ENCODE measurements at places on chromosomes 2 and 18. TPM values are rescaled to one million over a fixed set of nuclear protein-coding genes. Genes with fewer than 3 reads are reported as not detected.

DNA sequence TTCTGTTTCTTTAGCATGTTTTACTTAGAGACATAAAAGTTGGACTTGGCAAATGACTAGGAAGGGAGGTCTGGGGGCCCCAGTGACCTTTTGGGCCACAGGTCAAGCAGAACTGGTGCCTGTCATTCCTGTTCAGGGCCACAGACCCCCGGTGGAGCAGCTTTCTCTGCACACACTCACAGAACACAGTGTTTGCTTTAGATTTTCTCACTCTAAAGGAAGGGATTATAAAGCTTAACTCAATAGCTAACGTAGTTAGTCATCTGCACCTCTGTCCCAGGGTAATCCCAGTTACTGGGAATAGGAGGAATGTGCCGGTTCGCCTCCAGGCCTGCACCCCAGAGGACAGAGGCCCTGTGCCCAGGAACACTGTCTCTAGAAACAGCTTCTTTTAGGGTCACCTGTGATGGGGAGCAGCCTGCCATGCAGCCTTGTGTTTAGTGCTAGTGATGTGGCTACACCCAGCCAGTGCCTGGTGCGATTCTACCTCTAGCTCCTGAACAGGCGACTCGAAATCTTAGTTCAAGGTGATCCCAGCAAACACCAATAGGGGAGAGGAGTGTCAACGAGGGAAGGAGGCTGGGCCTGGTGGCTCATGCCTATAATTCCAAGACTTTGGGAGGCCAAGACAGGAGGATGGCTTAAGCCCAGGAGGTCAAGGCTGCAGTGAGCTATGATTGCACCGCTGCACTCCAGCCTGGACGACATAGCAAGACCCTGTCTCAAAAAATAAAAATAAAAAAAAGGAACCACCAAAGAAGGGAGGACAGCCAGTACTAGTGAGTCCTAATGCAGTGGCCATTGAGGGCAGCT, 11.6 kb downstream of the SPATA3 start:
- DNase-seq, result no peak
- peaks cover 22% of the 10 kb centered on the region for H3K27me3 ChIP-seq
- no peaks in the 10 kb centered on the region for H3K36me3 ChIP-seq
- peak overlapping the region; percentile 21 for H3K4me3 ChIP-seq

DNA sequence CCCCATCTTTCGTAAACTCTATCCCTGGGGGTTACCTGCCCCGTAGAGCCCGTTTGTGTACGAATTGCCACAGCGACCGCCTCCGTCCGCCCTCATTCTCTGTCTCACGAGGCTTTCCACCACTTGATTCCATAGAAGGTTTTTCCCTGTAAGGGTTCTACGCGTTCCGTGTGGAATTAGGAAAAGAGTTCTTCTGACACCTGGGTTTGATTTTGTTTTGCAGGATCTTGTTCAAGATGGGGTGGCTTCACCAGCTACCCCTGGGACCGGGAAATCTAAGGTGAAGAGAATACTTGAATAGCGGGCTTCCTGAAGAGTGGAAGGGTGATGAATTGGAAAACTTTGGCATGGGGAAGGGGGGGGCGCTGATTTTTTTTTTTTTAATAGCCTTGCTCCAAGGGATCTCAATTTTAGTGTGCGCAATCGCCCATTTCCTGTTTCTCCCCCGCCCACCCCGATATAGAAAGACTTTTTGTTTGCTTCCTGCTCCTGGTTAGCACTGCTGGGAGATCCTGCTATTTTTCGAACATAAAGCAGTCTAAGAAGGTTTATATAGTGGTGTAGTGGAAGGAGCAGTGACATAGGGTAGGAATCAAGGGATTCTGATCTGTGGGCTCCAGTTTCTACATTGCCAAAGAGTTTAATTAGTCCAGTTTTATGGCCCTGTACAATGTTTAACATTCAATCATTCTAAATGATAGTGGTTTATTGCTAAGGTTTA, 564 bp downstream of the GCC2 start:
- peaks cover 22% of the 10 kb centered on the region for H3K4me1 ChIP-seq
- peak overlapping the region; percentile 98 for H3K4me3 ChIP-seq
- H3K36me3 ChIP-seq, result peaks cover 14% of the 10 kb centered on the region
- H3K27me3 ChIP-seq, result no peaks in the 10 kb centered on the region
- peak; percentile 19 for DNase-seq
- peak overlapping the region; percentile 100 for H3K27ac ChIP-seq

- no peaks in the 10 kb centered on the region for H3K36me3 ChIP-seq
- H3K4me3 ChIP-seq, result no peak overlapping the region
- no peak for DNase-seq
- peaks cover 13% of the 10 kb centered on the region for H3K27me3 ChIP-seq
- H3K4me1 ChIP-seq, result peaks cover 3% of the 10 kb centered on the region
Measured at GRCh38 chr2:64315291-64315960, 138.5 kb upstream of the LGALSL start.

- H3K27ac ChIP-seq, result no peak overlapping the region
- no peak for DNase-seq
- H3K4me1 ChIP-seq, result no peaks in the 10 kb centered on the region
Measured at GRCh38 chr18:59994357-59994756, 94.6 kb downstream of the PMAIP1 start.

- H3K4me3 ChIP-seq, result no peak overlapping the region
- no peaks in the 10 kb centered on the region for H3K4me1 ChIP-seq
- no peaks in the 10 kb centered on the region for H3K36me3 ChIP-seq
- H3K27ac ChIP-seq, result no peak overlapping the region
- no peaks in the 10 kb centered on the region for H3K27me3 ChIP-seq
Measured at GRCh38 chr2:153074207-153074606, 355.8 kb downstream of the ARL6IP6 start.

DNA sequence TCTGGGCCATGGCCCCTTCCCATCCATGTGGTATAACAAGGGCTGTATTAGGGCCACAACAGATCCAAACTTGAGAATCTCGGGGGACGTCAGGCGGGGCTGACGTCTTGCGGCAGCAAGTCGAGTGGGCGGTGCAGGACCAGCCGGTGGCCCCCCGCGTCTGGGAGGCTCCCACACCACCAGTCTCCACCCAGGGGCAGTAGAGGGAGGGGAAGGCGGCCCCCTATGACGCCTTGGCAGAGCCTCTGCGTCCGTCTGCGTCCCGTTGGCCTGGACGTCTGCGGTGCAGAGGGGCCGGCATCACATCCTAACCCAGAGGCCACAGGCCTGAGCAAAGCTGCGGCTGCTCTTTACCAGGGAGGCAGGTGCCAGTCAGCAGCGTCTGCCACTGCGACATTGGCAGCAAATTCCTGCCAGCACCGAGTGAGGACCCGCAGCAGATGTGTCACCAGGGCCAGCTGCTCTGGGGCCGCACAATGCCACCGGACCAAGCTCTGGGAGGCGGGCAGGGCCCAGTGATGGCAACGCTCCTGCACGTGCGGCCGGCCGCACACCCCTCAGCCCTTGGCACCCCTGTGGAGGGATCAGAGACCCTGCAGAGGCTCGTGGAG, 73.8 kb downstream of the KCNG2 start:
- peaks cover 5% of the 10 kb centered on the region for H3K27me3 ChIP-seq
- H3K27ac ChIP-seq, result no peak overlapping the region
- DNase-seq, result no peak
- no peak overlapping the region for H3K4me3 ChIP-seq
- H3K4me1 ChIP-seq, result no peaks in the 10 kb centered on the region

GRCh38 chr18:62001396-62001795, 108.6 kb upstream of the RNF152 start:
- H3K36me3 ChIP-seq, result peaks cover 8% of the 10 kb centered on the region
- no peak overlapping the region for H3K27ac ChIP-seq
- peaks cover 27% of the 10 kb centered on the region for H3K27me3 ChIP-seq
- DNase-seq, result no peak
- H3K4me3 ChIP-seq, result no peak overlapping the region

GRCh38 chr2:9337901-9338300, 85.4 kb downstream of the ITGB1BP1 start:
- no peak overlapping the region for H3K27ac ChIP-seq
- no peak overlapping the region for H3K4me3 ChIP-seq
- H3K27me3 ChIP-seq, result peaks cover 3% of the 10 kb centered on the region
- no peaks in the 10 kb centered on the region for H3K36me3 ChIP-seq

DNA sequence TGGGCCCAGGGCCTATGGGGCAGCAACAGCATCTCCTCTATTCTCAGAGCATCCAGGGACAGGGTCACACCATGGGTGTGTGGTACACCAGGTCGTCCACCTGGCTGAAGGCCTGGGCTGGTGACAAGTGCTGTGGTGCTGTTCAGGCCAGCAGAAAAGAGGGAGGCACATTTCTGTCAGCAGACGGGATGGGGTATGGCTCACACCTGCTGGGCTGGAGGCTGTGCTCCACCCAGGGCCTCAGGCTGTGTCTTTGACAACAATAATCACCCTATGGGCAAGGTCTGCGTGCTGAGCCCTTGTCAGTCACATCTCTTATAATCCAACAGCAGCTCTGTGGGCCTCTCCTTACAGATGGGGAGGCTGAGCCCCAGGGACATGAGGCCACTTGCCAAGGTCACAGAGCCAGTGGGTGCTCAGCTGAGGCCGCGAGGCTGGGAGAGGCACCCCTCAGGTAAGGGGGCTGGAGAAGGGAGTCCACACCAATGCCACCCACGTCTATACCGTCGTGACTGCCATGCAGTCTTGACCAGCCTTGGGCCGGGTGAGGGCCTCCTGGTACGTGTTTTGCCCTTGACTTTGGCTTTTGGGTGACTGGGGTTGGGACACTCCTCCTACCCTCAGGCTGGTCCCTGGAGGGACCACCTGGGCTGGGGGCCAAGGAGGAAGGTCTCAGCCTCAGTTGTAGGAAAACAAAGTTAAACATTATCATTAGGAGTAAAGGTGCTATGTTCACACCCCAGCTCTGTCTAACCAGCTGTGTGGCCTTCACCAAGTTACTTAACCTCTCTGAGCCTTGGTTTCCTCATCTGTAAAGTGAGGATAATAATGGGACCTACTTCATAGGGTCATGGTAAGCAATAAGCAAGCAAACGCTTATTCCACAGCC, 5.6 kb upstream of the HS6ST1 start:
- no peaks in the 10 kb centered on the region for H3K27me3 ChIP-seq
- H3K4me3 ChIP-seq, result peak overlapping the region; percentile 81
- no peak for DNase-seq

GRCh38 chr2:231213931-231214642, 15.7 kb downstream of the ARMC9 start:
- H3K4me1 ChIP-seq, result no peaks in the 10 kb centered on the region
- no peak overlapping the region for H3K27ac ChIP-seq
- H3K4me3 ChIP-seq, result no peak overlapping the region
- DNase-seq, result no peak
- no peaks in the 10 kb centered on the region for H3K36me3 ChIP-seq

DNA sequence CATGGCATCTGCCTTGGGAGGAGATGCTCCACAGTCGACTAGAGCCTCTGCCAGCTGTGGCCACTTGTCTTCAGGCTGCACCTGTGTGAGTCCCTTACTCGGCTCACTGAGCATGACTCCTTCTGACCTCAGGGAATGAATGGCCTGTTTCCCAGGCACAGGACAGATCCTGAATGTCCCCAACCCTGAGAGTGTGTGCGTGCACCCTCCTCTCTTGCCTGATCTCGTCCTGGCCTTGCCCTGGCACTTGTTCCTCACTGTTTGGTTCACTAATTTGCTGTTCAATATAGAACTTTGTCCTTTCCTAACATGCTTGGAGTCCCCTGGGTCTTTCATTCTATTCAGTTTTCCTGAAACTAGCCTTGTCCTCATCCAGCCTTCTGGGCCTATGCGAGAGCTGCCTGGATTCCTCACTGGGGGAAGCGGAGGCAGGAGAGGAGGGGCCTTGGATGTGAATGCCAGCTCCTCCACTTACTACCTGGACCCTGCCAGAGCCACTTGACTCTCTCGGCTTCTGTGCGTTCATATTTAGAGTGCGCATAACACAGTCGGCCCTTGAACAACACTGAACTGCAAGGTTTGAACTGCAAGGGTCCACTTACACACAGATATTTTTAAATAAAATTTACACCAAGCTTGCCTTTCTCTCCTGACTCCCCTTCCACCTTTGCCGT, 184.8 kb downstream of the ACKR3 start:
- peaks cover 4% of the 10 kb centered on the region for H3K27me3 ChIP-seq
- peak overlapping the region; percentile 36 for H3K27ac ChIP-seq
- DNase-seq, result no peak
- no peaks in the 10 kb centered on the region for H3K36me3 ChIP-seq
- peaks cover 6% of the 10 kb centered on the region for H3K4me1 ChIP-seq

DNA sequence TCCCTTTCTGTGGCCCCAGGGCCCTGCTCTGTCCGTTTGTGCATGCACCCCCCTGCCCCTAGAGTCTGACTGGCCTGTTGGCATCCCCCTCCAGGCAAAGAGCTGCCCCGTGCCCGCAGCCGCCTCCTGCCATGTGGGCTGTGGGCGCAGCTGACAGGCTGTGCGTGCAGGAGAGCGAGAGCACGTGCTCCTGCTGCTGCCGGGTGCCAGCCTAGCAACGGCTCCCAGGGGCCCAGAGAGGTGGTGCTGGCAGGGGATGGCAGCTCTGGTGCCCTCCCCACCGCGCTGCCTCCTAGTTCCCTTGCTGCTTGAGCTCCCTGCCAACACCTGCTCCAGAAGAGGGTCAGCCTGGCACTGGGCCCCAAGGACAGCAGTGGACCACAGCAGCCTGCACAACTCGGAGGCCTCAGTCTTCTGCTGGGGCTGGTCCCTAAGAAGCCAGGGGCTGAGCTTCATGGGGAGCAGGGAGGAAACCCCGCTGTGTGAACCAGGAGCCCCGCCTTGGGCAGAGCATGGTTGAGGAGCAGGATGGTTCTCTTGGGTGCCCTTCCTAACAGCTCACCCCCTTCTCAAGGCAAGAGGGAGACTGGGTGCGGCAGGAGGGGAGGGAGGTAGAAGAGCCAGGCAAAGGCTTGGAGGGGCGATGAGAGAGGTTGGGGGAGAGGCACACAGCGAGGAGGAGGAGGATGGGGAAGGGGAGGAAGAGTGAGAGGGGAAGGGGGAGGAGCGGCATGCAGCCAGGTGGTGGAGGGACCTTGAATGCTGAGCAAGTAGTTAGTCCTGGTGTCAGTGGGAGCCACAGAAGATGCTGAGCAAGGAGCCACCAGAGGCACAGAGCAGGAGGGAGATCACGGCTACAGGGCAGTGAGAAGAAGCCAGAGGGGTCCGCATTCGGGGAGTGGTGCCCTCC, 23.8 kb upstream of the PTMA start:
- DNase-seq, result peak; percentile 47
- H3K27me3 ChIP-seq, result no peaks in the 10 kb centered on the region
- H3K36me3 ChIP-seq, result no peaks in the 10 kb centered on the region
- no peak overlapping the region for H3K4me3 ChIP-seq
- H3K4me1 ChIP-seq, result peaks cover 44% of the 10 kb centered on the region
- peak overlapping the region; percentile 87 for H3K27ac ChIP-seq

DNA sequence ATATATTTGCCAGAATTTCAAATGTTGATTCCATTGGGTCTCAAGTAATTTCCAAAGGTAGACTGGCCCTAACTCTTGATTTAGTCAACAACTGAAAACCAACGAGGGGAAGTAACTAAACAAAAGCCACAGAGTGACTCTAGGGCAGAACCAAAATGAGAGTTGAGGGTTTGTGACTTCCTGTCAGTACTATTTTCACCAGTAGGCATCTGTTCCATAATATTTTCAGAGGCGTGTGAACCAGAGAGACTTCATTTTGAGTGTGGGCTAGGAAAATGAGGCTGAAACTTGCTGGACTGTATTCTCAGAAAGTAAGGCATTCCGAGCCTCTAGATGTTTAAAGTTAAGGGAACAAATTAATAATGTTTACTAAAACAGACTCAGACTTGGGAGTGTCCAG, 70.6 kb downstream of the GDF7 start:
- peak overlapping the region; percentile 41 for H3K27ac ChIP-seq
- H3K4me3 ChIP-seq, result no peak overlapping the region
- peaks cover 22% of the 10 kb centered on the region for H3K36me3 ChIP-seq
- peaks cover 25% of the 10 kb centered on the region for H3K4me1 ChIP-seq

GRCh38 chr2:42949125-42949524, 156.7 kb upstream of the HAAO start:
- peaks cover 55% of the 10 kb centered on the region for H3K4me1 ChIP-seq
- peak overlapping the region; percentile 83 for H3K4me3 ChIP-seq
- H3K27me3 ChIP-seq, result no peaks in the 10 kb centered on the region

ACKR3 gene
- 0.28 TPM for polyA plus RNA-seq

NT5C1B gene
- polyA plus RNA-seq, result not detected

ABHD1 gene
- not detected for polyA plus RNA-seq

CNDP1 gene
- polyA plus RNA-seq, result not detected

Measured in naive B cell (primary cell).